ENCODE measurements at places on chromosomes 12 and 14.

DNA sequence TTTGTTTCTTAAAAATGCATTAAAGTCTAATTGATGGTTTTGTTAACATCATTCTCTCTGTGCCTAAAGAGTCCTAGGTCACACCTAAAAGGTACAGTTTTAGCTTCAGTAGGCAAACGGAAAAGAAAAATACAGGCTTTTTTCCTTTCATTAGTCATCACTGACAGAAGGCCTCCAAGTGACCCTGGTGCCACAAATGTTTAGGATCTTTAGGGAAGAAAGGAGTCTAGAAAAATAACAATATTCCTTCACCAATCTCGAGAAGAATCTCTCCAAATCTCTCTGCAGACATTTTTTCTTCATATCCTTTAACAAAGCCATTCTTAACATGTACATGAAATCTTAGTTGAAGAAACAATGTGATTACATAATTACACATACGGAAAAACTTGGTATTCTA, 2.0 kb downstream of the DENND5B start:
- DNase-seq = peak; percentile 14

DNA sequence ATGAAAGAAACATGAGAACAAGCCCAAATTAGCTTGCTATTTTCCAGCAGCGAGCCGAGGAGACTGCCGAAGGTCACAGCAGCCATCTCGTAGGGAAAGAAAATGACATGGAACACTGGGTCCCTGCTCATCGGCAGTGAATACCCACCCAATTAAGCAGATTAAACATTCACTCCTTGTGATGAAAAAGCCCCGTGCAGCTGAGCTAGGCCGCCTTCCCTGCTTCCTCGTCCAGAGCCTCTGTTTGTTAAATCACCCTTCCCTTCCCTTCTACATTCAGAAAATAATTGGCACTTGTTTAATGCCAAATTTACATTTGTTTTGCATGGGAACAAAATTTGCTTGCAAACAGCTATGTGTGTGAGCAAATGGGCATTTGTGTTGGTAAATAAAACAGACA, 342.5 kb downstream of the RMST start:
- no peak for DNase-seq

DNA sequence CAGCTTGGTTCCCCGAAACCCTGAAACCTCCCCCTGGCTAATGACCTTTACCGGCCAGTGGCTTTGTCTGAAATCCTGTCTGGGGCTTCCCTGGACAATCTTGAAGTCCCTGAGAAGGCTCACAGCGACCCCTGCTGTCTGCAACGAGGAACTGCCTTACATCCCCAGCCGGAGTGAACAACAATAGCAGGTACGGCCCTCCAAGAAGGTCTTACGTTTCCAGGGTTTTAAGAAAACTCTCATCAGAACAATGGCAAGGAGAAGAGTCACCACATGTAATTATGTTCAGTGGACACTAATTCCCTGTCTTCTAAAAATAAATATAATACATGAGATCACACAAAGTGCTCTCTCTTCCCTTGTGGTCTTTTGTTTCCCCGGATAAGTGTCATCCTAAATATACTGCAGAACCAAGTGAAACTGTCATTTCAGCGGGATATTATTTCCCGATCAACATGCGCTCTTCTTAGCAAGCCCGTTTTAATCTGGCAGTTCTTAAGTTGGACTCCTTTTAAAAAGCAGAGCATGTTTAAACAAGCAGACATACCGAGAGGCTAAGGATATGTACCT, 53.3 kb downstream of the RBM19 start:
- peak; percentile 86 for DNase-seq

GRCh38 chr12:118058881-118059280, 2.1 kb downstream of the WSB2 start:
- DNase-seq = no peak

DNA sequence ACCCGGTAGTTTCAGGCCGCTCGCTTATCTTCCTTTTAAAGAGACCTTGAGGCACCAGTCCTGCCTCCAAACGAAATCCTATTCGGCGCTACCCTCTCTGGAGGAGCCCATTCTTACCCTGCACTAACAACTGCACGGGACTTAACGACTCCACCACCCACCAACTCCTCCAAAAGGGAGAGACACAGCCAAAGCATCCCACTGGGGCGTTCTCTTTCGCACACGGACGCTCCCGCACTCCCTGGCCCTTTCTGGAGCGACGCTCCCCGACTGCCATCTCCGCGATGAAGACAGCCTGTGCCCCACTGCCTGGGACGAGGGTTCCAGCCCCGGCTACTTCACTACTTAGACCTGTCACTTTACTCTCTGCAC, 650 bp downstream of the GALC start:
- DNase-seq = no peak

DNA sequence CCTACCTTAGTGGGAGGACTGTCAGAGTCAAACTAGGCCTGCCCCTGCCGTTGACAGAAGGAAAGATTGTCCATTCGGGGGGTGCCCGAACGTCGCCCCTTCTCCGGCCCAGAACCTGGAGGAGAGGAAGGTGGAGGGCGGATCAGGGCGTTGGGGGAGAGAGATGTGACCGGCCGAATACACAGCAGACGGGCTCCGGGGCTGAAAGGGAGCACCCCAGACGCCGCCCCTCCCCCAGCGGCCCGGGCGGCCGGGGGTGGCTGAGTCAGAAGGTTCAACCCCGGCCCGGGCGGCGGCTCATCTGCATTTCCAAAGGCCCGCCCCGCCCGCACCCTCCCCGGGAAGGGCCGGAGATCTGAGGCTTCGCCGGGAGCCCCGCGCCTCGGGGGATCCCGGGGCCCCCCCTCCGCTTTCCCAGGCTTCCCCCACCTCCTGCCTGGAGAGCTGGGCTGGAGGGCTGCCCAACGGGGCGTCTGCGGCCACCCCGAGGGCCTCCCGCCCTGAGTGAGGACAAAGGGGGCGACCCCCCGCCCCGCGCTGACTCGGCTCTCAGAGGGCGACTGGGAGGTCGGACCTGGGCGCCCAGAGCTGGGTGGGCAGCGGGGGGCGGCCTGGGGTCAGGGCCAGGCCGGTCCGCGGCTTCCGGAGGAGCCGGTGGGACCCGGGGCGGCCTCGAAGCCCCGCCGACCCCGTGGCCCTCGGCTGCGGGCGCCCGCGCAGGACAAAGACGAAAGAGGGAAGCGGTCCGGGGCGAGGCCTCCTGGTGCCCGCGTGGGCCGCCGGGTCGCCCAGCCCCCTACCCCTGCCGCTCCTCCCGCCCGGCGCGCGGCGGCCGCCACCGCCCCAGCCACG, 3.7 kb upstream of the SETD1B start:
- peak; percentile 84 for DNase-seq

DNA sequence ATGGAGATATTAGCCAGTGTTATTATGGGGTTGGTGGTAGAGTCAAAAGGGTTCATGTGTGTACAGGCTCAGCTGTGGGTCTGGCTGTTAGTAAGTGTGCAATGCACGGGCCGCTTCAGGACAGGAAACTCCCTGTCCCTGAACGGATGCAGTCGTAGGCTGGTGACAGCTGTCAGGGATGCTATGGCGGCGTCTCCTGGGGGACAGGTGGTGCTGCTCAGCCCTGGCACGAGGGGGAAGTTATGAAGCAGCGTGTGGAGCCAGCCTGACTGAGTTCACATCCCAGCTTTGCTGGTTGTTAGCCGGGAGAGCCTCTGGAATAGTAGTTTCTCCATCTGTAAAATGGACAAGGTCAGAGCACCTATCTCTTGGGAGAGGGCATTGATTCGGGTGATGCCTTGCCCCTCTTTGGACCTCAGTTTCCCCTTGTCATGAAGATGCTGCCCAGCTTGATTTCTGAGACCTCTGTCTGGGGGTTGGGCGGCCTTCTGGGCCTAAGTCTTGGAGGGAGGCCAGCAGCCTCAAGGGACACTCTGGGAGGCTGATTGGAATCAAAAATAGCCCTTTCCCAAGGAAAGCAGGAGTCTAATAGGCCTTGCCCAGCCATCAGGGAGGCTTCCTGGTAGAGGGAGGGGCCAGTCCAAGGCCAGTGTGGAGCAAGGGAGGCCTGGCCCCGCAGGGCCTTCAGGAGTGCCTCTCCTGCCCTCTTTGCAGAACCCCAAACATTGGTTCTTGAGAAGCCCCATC, 7.1 kb downstream of the ASB2 start:
- no peak for DNase-seq

DNA sequence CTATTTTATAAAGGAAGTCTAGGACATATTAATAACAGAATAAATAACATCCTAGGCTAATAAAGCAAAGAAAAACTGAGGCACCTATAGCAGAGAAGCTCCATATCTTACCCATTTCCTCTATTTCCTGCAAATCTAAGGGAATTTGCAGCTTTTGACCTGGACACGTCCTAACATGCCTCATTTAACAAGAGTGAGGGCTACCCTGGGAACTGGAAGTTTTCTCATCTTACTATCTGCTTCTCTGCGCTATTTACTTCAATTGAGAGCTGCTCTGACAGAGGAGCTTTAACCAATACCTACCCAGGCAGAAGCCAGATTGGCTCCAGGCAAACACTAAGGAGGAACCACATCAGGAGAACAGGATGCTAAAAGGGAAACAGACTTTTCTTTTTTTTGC, 5.7 kb downstream of the YBX3 start:
- peak; percentile 67 for DNase-seq

- no peak for DNase-seq
Measured at GRCh38 chr12:90399357-90399756, 555.6 kb downstream of the CCER1 start.

Data from fibroblast of pulmonary artery (primary cell).